ENCODE measurements at places on chromosomes 2 and 18.

DNA sequence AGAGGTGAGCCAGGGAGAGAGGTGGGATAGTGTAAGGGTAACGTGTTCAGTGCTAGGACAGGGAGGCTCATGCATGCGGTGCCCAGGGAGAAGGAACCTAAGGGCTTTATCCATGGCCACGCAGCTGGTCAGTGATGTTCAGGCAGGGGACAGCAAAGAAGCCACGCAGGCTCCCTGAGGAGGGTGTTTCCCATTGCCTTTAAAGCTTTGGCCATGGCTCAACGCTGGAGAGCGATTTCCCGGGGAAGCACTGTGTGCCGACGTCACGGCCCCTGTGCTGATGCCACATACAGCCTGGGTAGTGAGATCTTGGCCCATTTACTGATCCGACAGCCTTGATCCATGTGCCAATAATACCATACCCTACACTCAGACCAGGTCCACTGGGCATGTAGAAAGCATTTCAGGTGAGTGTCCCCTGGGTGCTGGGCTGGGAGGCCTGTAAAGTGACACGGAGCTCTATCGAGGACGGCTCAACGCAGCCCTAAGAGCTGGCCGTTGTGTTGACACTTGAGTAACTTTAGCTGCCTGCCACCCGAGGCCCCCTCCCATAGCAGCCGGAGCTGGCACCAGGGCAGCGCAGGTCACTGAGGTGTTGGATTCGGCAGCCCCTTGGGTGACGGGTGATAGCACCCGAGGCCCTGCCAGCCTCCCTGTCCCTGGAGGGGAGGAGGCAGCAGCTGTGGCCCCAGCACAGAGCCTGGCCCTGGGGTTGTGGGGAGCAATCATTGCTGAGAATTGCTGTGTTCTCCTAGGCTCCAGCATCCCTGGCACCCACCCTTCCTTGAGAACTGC lies 41.4 kb downstream of the PDIA6 start:
- no peak for DNase-seq

- no peak for DNase-seq
Measured at GRCh38 chr2:223418131-223418530, 184.0 kb downstream of the SCG2 start.

DNA sequence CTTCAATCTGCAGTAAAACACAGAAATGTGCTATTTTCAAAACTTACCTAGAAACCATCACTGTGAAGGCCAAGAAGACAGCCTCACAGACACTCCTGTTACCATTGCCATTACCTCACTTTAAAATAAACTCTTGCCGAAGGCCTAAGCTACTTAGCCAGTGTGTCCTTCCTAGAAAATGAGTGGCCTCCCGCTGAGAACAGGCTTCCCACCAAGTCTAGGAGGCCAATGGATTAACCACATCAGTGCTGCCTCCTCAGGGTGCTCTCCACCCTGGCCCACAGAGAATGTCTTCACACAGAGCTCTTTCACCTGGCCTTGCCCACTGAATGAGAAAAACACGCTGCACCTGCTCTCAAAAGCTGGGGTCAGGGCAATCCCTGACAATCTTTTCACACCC lies 47.5 kb downstream of the L3MBTL4 start:
- no peak for DNase-seq

DNA sequence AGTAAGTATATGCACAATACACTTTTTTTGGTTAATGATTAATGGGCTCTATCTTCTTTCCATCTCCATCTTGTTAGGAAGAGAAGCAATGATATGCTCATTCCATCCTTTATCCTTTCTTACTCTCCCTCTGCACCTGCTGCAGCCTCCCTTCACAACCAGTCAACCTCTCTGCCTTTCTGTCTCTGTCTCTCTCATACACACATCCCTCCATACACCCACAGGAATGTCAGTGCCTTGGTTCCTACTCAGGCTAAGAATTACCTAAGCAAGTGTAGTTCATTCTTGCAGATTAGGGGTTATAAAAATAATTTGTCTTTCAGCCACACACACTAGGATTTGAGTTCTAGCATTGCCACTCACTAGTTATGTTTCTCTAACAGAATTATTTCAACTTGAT lies 45.6 kb downstream of the MAP2 start:
- DNase-seq, result no peak

DNA sequence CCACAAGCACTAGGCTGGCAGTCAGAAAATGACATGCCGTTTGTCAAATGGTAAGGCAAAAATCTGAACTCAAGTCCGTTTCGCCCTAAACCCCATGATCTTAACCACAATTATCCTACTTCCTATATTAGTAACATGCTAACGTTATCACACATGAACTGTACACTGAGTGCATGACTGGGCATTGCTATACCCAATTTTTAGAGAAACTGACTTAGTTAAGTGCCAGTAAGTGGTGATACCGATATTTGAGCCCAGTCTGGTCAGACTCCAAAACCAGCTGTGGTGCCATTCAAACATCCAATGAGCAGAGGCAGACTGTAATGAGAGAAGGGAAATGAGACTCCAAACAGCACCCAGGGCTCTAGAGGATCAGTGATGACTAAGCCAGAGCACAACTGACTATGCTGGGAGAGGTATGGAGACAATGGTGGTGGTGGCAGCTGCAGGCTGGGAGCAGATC lies 311.7 kb upstream of the PKDCC start:
- no peak for DNase-seq

DNA sequence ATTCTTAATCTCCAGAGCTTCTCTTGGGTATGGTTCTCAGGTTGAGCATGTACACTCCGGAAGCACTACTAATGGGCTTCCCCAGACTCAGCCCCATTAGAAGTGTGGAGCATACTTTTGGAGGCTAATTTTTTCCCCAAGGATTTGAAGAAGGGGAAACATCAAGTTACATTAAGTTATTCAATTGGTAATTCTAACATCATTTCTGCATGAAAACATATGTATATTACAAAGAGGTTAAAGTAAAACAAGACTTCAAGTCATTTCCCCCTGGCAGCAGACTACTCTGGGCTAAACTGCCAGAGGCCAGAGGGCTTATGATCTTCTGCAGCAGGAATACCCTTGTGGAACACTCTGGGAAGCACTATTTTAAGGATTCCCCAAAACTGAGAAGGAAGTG lies 227.7 kb upstream of the STK17B start:
- DNase-seq, result no peak

GRCh38 chr2:195251214-195251613 lies 405.8 kb upstream of the SLC39A10 start:
- no peak for DNase-seq

- no peak for DNase-seq
Measured at GRCh38 chr2:240392948-240393830, 42.3 kb upstream of the GPC1 start.

DNA sequence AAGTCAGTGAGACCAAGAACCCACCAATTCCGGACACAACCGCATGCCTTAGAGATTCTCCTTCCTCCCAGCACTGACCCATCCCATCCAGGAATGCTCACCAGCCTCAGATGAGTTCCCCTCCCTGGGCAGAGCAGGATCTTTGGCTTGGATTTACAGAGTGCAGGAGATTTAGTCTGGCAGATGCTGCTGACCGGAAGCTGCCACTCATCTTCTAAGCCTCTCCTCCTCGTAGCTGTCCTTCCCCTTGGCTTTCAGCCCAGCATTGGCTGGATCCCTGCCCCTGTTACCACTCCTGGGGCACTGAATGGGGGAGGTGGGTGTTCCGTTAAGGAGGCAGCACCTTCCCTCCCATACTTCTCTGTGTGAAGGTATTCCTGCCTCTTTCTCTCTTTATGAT lies 53.2 kb downstream of the VWA3B start:
- no peak for DNase-seq

DNA sequence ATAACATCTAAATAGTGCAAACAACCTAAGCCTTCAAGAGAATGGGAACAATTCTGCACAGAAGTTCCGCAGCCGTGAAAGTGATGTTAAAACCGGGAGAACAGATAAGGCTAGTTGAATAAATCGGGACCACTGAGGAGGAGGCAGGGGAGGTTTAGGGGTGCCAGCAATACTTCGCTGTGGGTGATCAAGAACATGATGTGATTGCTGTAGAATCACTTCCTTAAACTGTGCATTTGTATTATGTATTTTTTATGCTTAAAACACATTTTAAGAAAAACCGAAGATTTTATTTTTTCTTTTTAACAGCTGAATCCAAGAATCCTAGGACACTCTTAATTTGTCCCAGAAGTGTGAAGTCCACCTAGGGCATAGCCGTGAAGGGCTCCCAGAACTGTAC lies 33.6 kb downstream of the TTC32 start:
- no peak for DNase-seq

DNA sequence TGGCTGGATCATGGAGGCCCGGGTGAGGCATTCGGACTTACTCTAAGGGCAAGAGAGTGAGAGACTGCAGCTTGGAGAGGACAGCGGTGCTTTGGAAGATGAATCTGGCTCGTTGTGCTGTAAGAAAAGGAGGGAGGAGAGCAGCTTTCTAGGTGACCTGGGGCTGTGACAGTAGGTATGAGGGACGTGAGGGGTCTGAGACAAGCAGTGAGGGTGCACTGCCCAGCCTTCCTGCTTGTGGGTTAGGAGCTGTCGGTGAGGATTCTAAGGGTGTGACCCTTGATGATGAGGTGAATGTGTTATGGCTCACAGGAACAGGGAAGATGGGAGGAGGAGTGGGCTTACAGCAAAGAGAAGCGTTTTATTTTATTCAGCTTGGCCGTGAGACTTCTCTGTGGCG lies 27.1 kb upstream of the RHOB start:
- DNase-seq, result no peak

- no peak for DNase-seq
Measured at GRCh38 chr2:128447538-128447995, 128.9 kb upstream of the HS6ST1 start.

GRCh38 chr2:181177376-181177775 lies 197.0 kb downstream of the UBE2E3 start:
- no peak for DNase-seq

- DNase-seq, result no peak
Measured at GRCh38 chr2:173058673-173059072, 17.0 kb upstream of the MAP3K20 start.
